ENCODE measurements at places on chromosomes 3 and 15.

- DNase-seq, result no peak
Observed at GRCh38 chr3:125200731-125201139, 11.8 kb downstream of the SLC12A8 start.

DNA sequence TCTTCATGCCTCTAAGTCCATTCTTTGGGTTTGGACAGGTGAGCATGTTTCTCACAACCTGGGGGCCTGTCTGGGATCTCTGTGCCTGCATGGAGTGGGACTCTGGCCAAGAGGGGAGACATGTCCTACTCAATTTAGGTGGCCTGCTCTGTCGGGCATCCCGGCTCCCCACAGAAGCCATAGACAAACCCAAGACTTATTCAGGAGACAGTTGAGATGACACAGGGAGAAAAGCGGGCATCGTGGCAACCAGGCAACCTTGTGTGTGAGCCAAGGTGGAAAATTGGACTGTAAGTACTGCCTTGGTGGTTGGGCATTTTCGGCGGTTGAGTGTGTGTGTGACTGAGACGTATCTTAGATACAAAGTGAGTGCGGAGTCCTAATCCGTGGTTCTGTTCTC lies 40.5 kb downstream of the PPCDC start:
- no peak for DNase-seq

GRCh38 chr3:14521611-14522010 lies 18.5 kb downstream of the GRIP2 start:
- no peak for DNase-seq

DNA sequence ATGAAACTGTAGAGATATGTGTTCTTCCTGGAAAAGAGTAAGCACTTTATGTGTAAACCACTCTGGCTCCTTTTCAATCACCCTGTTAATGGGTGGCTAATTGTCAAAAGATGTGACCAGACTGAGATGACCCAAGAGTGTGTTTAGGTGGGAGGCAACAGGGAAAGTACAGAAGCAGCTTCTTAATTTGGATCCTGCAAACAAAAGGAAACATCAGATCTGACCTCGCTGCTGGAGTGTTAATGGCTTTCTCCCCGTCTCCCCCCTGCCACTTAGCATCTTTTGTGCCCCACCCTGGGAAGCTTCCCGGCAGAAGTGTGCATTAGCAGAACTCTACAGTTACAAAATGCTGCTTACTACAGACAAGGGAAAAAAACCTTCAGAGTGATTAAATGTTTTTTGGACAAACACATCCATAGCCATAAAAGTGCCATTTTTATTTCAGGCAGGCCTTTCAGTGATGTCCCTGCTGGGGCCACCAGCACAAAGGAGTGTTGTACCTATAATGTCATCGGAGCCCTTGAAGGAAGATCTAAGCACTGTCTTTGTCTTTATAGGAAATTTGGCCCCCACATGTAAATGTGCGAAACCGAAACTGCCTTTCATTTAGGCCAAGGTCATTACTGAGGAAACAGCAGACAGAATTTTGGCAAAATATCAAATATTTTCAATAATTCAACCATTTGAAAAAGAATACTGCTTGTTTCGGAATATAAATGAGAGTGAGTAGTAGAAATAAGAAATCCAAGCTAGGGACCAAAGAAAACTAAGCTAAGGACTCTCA lies 311.0 kb downstream of the WDR72 start:
- DNase-seq, result no peak

DNA sequence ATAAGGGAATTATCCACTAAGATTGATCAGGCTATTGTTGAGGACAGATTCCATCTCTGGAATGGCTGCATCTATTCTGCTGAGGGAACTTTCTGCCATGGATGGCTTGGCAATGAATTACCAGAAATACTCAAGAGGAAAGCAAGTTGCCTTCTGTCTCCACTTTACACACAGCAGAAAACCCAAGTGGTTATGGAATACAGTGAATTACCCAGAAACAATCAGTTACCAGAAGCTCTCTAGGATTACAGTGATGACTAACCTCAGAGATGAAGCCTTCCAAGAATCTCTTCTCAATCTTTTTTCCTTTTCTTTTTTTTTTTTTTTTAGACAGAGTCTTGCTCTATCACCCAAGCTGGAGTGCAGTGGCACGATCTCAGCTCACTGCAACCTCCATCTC lies 183.3 kb downstream of the WDR76 start:
- DNase-seq, result no peak

DNA sequence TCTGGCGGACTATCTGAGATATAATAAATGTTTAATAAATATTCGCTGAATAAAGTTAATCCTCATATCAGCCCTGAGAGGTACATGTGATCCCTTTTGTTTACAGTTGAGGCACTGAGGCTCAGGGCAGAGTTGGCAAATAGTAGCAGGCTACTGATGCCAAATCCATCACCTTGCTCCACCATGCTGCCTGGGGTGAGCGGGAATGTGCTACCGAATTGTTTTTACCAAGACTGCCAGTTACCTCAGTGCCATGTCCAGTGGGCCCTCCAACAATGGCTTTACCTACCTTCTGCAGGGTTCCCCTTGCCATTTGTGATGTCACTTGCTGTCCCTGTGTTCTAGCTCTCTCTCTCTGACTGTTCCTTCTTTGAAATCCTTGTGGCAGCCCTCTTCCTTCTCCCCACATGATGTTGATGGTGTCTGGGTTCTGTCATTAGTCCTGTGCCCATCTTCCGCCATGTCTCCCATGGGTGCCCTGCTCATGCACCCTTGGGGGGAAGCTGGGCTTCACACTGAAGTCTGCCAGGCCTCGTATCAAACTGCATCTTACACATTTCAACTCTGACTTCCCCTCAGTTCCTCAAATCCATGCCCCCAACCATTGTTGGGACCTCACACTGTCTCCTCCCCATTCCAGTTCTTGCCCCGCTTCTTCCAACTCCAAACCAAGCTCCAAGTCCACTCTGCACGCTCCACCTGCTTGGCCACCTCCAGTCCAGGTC lies 35.4 kb downstream of the SLCO2A1 start:
- DNase-seq, result no peak

- no peak for DNase-seq
Observed at GRCh38 chr3:195040773-195041520, 230.0 kb downstream of the XXYLT1 start.

DNA sequence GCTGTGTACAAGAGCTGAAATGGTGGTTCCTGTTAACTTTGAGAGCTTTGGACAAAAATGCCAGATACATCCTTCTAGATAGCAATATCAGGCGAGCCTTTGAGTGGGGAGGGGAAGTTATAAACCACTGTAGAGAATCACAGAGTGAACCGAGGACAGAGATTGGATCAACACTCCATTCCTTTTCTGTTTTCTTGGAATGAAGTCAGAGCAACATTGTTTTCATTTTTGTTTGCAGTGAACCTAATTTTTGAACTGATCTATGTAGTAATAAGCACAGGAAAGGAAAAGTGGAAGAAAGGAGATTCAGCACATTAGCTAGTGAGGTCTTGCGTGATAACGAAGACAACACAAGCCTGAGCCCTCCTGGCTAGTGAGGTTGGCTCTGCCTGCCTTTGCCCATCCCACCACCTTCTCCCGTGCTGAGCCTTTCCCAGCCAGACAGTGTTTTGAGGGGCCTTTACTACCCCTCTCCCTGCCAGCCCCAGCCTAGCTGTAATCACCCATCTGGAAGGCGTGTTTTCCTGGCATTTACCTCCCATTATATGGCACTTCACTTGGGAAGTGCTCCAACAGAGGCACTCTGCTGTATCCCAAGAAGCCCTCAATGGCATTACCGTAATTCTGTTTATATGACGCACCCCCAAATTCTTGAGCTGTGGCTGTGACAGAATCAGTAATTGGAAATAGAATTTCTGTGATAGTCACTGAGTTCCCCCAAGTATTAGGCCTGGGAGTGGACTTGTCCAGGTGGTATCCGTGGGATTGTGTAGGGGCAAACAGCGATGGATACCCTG lies 129.8 kb downstream of the CACNA1D start:
- no peak for DNase-seq

- no peak for DNase-seq
Observed at GRCh38 chr15:77671362-77672056, 38.8 kb upstream of the LINGO1 start.

DNA sequence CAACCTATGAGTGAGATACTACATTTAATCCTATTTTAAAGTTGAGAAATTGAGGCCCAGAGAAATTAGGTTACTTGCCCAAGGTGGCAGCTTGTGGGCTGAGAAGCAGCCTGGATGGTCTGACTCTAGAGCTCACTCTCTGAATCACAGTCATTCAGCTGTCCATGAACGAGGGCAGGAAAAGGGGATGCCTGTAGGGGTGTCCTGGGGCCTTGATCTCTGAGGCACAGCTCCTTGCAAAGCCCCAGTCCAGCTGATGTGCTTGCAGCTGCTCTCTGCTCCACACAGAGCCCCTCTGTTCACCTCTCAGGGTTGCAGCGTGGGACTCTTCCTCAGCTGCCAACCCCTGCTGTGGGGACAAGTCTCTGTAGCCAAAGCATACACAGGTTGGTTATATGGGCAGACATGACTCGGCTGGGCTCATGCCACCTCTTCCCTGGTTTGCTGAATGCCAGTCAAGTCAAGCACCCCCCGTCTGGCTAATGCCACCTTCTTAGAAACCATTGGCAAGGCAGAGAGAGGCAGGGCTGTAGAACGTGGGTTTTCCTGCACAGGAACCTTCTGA lies 56.8 kb downstream of the GASK1A start:
- no peak for DNase-seq

DNA sequence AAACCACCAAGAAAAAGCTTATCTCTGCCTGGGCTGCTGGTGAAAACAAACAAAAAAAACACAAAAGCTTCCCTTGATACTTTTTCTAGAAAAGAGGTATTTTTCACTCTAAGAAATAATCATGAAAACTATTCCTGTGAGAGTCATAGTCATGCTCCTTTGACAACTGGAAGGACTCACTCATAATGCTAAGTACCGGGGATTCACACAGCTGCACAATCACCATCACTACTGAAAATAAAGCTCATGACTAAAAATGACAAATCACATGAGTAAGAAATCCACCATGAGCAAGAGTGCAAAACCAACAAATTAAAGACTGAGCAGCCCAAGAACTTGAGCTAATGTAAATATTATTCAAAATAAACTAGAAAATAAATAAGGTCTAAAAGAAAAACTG lies 10.6 kb upstream of the POU1F1 start:
- no peak for DNase-seq

DNA sequence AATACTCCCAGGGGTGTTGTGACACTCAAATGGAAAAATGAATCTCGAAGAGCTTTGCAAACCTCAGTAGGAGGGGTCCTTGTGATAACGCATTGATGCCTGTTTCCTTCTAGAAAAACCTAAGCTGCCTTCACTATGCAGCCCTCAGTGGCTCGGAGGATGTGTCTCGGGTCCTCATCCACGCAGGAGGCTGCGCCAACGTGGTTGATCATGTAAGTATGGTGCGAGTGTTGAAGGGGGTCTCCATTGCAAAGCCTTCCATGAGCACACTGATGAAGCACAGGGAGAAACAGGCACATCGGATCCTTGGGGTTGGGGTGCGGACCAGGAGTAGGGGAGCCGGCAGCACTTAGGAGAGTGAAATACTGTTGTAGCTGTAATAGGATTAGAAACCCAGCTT lies 22.3 kb downstream of the ANKDD1A start:
- no peak for DNase-seq

- no peak for DNase-seq
Observed at GRCh38 chr3:34053626-34054025, 255.2 kb downstream of the PDCD6IP start.

- no peak for DNase-seq
Observed at GRCh38 chr3:195114786-195115599, 156.0 kb downstream of the XXYLT1 start.

DNA sequence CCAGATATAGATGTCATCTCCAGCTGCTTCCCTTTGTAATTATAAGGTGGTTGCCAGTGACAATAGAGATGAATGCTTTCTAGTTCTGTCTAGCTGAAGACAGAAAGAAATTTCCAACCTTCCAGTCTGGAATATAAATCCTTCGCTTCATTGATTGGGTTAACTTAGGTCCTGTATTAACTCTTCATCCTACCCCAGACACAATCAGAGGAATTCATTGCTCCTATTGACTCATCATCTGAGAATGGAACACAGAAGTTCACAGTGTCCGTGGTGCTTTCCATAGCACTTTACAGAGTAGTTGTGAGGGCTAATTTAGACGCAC lies 241.4 kb downstream of the NFKBIZ start:
- DNase-seq, result no peak

DNA sequence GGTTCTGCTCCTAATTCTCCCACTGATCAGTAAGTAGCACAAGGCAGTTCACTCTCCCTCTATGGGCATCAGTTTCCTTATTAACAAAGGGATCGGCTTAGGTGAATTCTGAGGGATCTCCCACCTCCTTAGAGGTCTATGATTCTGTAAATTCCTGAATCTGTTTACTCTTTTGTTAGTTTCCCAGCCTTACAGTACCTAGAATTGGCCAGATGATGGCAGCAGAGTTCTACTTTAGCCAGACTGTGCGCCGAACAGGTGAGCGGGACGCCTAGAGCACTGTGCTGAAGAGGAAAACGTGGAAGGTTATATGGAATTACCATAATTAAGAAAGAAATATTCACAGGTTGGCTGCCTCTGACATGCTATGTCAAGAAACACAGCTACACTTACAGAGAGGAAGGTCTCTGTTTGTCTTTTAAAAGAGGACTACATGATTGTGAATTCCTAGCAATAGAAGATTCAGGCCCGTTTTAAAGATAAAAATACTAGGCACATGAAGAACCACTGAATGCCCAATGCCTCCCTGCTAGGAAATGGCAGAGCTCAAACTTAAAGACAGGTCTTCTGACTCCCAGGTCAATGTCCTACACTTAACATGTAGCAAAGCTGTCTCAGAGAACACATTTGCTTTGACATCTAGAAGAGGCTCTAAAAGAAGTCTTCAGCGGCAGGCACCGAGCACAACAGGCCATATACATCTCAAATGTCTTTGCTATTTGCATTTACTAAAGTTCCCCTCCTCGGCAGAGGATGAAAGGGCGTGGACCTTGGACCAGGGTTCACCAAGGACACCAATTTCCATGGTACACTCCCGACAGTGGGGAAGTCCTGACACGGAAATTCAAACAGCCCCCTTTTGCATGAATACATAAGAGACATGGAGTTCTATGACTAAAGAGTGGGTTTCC lies 259.9 kb downstream of the FGF12 start:
- peak; percentile 13 for DNase-seq

DNA sequence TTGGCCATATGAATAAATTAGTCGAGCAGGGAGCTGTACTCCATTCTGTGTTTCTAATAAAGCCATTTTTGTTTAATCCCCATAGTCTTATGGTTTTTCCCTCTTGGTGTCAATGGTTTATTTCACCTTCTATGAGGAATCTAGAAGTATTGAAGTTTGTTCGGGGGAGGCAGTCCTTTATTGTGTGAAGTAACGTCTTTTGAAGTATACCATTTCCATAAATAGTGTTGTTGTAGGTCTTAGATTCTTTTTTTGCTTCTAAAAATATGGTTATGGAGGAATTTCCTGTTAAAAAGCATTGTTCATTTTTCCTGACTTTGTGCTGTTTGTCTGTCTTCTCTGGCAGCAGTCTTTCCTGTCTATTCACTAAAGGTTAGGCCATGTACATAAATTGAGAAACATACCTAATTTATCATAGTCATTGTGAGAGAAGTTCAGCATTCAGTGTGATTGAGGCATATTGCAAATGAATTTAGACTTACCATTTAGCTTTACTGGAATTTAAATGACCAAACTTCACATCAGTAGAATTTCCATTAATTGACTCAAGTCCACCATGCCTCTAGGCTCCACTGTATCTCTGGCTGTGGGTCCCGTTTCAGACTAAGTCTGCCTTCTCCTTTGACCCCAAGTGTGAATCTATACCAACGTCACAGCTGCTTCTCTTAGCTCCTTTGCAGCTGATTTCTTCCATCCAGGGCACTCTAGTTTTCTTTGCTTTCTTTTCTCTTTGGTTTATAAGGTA lies 37.3 kb downstream of the YEATS2 start:
- no peak for DNase-seq

- no peak for DNase-seq
Observed at GRCh38 chr3:195260280-195260905, 10.6 kb downstream of the XXYLT1 start.

- DNase-seq, result no peak
Observed at GRCh38 chr15:101435761-101436160, 53.7 kb downstream of the PCSK6 start.
